ENCODE measurements at places on chromosomes 4 and X. TPM values are rescaled to one million over a fixed set of nuclear protein-coding genes. Genes with fewer than 3 reads are reported as not detected.

- no peak for DNase-seq
Measured at GRCh38 chr4:103915224-103915869, 195.6 kb upstream of the TACR3 start.

- no peak for DNase-seq
Measured at GRCh38 chrX:129649268-129650182, 5.2 kb downstream of the APLN start.

GRCh38 chr4:67684839-67685531 is 16.0 kb downstream of the UBA6 start:
- DNase-seq = no peak

- no peak for DNase-seq
Measured at GRCh38 chr4:176413171-176413570, 93.4 kb downstream of the SPCS3 start.

DNA sequence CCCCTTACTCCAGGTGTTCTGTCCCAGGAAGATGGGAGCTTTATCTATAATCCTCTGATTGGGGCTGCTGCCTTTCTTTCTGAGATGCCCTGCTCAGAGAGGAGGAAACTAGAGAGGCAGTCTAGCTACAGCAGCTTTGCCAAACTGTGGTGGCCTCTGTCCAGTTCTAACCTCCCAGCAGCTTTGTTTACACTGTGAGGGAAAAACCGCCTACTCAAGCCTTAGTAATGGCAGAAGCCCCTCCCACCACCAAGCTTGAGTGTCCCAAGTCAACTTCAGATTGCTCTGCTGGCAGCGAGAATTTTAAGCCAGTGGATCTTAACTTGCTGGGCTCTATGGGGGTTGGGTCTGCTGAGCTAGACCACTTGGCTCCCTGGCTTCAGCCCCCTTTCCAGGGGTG is 394.9 kb upstream of the PABPC5 start:
- no peak for DNase-seq

DNA sequence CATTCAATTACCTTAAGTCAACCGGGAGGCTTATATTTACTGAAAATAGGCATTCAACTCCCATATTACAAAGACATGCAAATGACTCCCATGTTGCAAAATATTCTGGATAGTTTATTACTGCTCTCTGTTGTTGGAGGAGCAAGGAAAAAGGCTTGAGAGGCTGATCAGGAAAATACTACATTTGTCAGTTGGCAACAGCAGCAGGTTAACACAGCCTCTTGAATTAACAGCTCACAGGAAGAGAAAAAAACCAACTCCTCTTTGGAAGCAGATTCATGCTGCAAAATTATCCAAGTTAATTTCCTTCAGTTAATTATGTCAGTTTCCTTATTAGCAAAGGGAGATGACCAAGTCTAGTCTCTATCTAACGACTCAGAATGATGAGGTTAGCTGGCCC is 238.9 kb downstream of the MAML3 start:
- no peak for DNase-seq

- no peak for DNase-seq
Measured at GRCh38 chr4:188611143-188611542, 471.9 kb downstream of the TRIML1 start.

- DNase-seq = no peak
Measured at GRCh38 chrX:41723826-41724225, at the start of gene GPR82. GPR82 (plus strand) TSS chrX:41724181; CDS start chrX:41727027, 2,846 bp downstream.

The GPR143 gene
- 1.2 TPM for total RNA-seq

The AR gene
- 0.62 TPM for total RNA-seq

The HELQ gene
- 19.8 TPM for total RNA-seq

The SPANXN3 gene
- total RNA-seq = not detected

The CEP44 gene
- 35.4 TPM for total RNA-seq

The GPAT3 gene
- not detected for total RNA-seq

Data from occipital lobe (tissue), 3 donors.